A549 treated with RU486 at 1 μM for 4 hours (cell line): ENCODE measurements at places on chromosomes 11 and 22. TPM values are rescaled to one million over a fixed set of nuclear protein-coding genes. Genes with fewer than 3 reads are reported as not detected.

Gene CARNS1
- 0.08 to 0.20 TPM (median 0.13 TPM) in 5 replicates for total RNA-seq

Gene MYRF
- 14.8 to 23.0 TPM (median 19.8 TPM) in 5 replicates for total RNA-seq

Gene PHOX2A
- total RNA-seq: not detected in 5 replicates

Gene PDE2A
- 0.99 to 2.3 TPM (median 1.3 TPM) in 5 replicates for total RNA-seq

Gene F2
- 2.0 to 3.4 TPM (median 2.2 TPM) in 5 replicates for total RNA-seq

Gene RIMBP3B
- 0.30 to 0.67 TPM (median 0.46 TPM) in 5 replicates for total RNA-seq

Gene C11orf97
- not detected in 5 replicates for total RNA-seq

Gene APOBEC3B
- total RNA-seq: 29.1 to 36.5 TPM (median 30.0 TPM) in 5 replicates

Gene MS4A6A
- not detected in 5 replicates for total RNA-seq
